ENCODE measurements at places on chromosomes 16 and 17.
A peak's percentile ranks its signal among the peaks of the same experiment; 100 is the strongest.

DNA sequence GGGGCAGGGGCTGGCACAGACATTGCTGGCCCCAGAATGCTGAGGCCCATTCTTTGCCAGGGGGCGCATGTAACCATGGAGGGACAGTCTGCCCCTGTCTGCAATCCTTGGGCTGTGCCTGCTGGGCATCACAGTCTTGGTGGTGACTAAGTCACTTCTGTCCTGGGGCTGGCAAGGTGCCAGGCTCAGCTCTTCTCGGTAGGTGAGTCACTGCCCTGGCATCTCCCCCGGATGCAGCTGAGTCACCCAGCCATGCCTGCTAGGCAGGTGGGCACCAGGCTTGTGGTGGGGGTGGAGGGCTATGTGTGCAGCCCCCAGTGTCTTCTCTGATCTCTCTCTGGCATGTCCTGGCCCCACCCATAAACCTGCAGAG, 5.6 kb downstream of the RARA start:
- DNase-seq, result peak; percentile 80

- DNase-seq, result no peak
These were observed 121.0 kb downstream of the COPRS start for GRCh38 chr17:31738067-31738466.

DNA sequence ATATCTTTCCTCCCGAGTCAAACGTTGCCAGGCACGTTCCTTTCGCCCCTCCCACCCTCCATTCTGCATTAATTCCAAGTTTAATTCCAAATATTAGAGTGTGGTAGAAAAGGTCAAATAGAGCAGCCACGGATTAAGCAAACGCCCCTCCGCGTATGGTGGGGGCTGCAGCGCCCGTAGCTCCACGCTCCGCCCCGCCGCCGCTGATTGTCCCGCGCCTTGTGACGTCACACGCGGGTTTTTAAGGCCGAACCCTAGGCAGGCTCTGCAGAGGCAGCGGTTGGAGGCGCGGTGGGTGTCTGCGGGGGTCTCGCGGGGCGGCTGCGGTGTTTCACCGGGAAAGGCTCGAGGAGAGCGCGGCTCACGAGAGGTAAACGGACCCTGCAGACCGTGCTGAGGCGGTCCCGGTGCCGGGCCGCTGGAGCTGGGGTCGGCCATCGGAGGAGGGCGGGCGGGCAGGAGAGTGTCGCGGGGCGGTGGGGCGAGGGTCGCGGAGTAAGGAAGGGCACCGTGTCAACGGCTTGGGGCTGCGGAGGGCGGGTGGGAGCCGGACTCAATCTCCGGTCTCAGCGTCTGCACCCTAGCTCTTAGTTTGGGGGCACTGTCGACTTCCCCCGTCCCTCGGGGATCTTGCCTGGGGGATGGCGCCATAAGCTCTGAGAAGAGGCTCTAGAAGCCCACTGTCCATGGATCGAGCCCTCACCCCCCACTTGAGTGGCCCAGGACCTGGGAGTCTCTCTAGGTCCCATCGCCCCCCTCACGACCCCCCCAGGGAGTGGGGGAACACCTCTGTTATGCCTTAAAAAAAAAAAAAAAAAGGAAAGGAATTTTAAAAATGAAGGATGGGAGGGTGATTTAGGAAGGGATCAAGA, at the start of gene ARL4D:
TSS of gene ARL4D (plus strand) at position 270 of the 872 bp plus-strand sequence. CDS start 740 bp downstream, outside the sequence.
- peak; percentile 62 for DNase-seq

- no peak for DNase-seq
These were observed 85.1 kb downstream of the TNFRSF13B start for GRCh38 chr17:16886655-16887322.

GRCh38 chr16:81623365-81624102, 155.6 kb upstream of the PLCG2 start:
- no peak for DNase-seq

GRCh38 chr17:55897301-55897700, 146.4 kb downstream of the PCTP start:
- no peak for DNase-seq
